Progenitor cell of endocrine pancreas (in vitro differentiated cells): ENCODE measurements at places on chromosomes 12 and 14.

- DNase-seq, result no peak
Observed at GRCh38 chr12:69906411-69907216, 81.6 kb downstream of the MYRFL start.

GRCh38 chr14:93220509-93220908, 13.5 kb downstream of the UBR7 start:
- no peak for DNase-seq

DNA sequence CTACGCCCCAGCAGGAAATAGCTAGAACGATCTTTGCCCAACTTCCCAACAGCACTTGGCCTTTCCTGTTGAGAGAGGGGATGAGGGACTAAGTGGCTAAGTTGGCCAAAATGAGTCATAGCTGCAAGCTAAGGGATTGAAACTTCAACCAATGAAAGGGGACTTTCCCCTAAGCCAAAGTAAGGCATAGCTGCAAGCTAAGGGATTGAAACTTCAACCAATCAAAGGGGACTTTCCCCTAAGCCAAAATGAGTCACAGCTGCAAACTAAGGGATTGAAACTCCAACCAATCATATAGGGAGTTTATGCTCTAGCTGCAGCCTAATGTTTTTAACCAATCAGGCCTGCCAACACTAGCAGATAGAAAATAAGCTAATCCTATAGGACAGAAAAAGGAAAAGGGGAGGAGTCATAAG, 100.5 kb upstream of the SSTR1 start:
- DNase-seq, result no peak

GRCh38 chr14:105421723-105422615, 2.3 kb downstream of the MTA1 start:
- no peak for DNase-seq

DNA sequence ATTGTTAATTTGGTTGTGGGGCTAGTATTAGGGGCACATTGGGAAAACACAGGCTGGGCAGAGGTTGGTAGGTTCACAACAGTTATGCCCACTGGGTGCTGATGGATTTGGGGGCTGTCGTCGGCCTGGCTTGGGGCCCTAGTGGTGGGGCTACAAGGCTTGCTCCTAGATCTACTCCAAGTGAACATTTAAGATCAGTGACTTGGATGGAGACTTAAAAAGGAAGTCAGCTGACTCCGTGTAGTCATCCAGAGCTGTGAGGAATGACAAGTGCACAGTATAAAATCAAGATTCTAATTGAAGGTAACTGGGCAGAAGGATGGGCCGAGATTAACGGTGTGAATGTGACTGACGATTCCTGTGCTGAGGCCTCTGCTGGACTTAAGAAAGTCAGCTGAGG, 12.8 kb upstream of the NR4A1 start:
- no peak for DNase-seq

- no peak for DNase-seq
Observed at GRCh38 chr14:67984274-67984673, 164.7 kb downstream of the RAD51B start.

GRCh38 chr14:68952531-68953195, 26.4 kb downstream of the ACTN1 start:
- no peak for DNase-seq

GRCh38 chr12:39804479-39804878, 184.9 kb upstream of the ABCD2 start:
- no peak for DNase-seq

GRCh38 chr14:35402323-35403113, 2.0 kb downstream of the NFKBIA start:
- no peak for DNase-seq

GRCh38 chr14:32933629-32934072, 5.0 kb upstream of the NPAS3 start:
- no peak for DNase-seq

GRCh38 chr14:105126981-105127329, 41.6 kb downstream of the JAG2 start:
- no peak for DNase-seq

DNA sequence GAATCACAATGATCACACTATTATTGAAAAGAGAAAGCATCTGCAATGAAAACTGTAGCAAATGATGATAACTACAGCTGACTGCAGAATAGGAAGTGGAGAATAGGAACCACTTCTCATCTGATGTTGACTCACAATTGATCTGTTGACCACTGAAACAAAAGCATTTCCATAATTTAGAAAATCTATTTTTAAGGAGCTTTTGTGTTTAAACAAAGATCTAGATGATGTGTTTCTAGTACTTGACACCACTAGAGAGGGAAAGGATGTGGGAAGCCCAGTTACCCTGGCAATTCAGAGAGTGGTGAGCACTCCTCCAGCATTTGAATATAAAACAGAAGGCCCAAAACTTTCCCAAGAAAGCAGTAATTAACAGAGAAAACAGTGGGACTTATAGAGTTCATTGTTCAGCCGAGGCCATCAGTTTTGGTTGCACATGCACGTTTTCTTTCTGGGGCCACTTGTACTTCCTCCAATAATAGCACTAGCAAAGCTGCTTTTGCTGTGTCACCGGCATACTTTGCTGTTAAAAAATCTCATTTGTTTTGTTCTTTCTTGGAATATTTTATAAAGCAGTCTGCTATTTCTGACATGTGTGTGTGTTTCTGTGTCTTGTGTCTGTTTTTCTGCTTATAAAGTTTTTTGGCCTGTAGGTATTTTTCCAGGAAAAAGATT, 76.1 kb upstream of the HECTD1 start:
- no peak for DNase-seq

DNA sequence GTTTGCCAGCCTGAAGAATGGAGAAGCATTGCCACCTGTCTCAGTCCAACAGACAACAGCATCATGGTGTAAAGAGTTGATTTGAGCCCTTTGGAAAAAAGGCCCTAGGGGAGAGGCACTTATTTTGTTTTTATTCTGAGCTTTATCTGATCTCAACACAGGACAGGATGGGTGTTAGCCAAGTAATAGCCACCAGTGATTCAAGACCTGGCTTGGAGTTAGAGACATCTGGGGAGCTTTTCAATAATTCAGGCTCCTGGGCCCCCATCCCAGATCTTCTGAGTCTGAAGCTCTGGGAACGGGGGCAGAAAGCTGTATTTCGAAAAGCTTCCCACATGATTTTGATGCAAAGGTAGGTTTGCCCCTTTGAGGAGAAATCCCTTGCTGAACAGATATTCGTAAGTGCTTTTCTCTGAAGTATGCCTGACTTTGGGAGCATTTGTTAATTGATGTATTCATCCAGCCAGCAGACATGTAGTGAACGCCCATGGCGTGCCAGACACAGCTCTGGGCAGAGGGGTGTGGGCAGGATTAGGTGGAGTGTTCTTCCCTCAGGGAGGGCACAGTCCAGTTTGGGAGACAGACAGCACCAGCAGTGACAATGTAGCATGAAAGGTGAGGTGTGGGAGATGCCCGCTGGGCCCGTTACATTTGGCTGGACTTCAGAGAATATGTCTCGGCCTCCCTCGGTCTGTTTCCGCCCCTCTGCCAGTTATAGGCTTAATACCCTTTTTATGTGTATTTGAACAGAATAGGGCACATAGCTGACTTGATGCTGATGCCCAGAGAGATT, 72.5 kb downstream of the TSPAN9 start:
- DNase-seq, result no peak

DNA sequence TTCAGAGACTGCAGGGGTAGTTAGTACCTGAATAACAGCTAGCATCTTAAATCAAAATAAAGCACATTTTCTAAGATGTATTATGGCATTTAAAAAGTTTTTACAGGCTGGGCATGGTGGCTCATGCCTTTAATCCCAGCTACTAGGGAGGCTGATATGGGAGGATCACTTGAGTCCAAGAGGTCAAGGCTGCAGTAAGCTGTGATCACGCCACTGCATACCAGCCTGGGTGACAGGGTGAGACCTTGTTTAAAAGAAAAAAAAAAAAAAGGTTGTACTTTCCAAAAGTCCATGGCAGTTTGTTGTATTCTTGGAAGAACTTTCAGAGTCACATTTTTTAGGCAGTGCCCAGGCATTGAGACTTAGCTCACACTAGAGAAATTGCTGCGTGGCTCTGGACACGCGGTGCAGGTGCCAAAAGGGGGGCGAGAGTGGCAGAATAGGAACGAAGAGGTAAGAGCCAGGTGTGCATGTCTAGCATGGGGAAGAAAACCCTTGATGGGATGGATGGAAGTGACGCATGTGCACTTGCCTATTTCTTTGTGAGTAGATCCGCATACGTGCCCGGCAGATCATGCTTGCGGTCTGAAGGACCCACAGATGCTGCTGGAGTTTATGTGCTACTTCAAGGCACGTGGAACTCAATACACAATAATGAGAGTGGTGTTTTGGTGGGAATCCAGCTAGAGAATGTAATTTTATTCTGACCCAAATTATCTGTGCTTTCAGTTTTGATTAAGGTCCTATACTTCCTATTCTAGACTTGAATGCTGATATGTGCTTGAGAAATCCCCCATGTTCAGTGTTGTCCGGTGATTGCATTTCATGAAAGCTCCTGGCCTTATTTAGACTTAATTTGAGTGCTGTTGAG, 11.9 kb downstream of the ANKRD13A start:
- no peak for DNase-seq

DNA sequence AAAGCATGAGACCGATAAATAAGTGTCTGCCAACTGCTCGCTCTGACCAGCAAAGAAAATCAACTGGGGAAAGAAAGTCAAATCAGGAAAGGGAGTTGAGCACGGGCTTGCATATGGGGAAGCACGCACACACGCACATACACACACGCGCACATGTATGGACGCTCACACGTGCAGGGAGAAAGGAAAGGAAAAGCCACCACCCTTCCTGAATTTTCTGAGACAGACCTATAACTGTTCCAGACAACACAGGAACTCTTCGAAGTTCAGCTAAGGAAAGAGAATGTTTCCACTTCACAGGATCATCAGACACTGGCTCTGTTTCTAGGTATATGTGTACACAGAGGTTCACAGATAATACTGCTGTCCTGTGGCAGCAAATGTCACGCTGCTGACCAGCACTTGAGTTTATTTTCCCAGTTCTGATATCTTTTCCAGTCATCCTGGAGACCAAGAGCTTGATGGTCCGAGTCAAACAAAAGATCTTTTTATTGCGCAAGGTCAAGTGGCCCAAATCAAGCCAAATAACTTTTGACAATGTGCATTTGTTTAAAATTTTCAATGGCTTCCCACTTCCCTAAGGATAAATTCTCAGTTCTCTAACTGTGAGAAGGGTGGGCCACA, 82.1 kb upstream of the TMCC3 start:
- DNase-seq, result no peak

- no peak for DNase-seq
Observed at GRCh38 chr12:44804068-44804467, 72.0 kb downstream of the NELL2 start.

- DNase-seq, result no peak
Observed at GRCh38 chr12:109758426-109759420, 45.1 kb downstream of the FAM222A start.

DNA sequence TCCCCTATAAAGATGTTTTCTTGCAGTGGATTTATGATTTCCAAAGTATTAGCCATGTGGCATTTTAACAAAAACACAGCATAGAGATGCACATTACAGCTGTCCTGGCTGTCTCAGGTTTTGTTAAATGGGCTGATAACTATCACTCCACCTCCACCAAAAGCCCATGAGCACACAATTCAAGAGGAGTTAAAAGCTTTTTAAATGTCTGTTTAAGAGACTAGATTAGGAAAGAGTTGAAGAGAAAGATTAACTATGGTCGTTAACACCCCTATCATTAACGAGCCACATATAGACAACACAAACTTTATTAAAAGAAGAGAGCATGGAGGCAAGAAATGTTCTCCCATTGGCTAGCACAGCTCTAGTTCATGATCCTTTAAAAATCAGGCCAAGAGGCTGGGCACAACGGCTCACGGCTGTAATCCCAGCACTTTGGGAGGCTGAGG, 14.5 kb downstream of the CBX5 start:
- no peak for DNase-seq

DNA sequence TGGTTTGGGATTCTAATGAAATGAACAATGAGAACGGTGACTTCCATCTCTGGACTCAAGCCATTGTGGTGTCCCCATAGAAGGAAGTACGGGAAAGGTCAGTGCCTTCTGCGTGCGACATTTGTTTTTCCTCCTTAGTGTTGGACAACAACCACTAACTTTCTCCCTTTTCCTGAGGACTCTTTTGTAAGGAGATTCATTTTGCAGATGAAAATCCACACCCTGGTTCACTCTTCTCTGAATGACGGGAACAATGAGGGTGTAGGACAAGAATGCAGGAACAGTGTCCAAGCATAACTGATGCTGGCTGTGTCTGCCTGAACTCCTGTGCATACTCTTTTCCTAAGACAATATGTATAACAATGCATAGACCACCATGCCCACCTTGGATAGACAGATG, 176.4 kb downstream of the STXBP6 start:
- DNase-seq, result no peak

GRCh38 chr14:77409131-77409533, 14.2 kb downstream of the NOXRED1 start:
- no peak for DNase-seq

- DNase-seq, result no peak
Observed at GRCh38 chr14:32014057-32014456, 63.0 kb upstream of the ARHGAP5 start.
